Activated CD8-positive, alpha-beta memory T cell treated with anti-CD3 and anti-CD28 coated beads, Interleukin-2, amount 10 ng/mL, durations not matched to agents 7 days and 5 days (primary cell): ENCODE measurements at places on chromosomes 2 and 18. TPM values are rescaled to one million over a fixed set of nuclear protein-coding genes. Genes with fewer than 3 reads are reported as not detected.

Gene ST8SIA5
- total RNA-seq, result not detected

- no peaks in the 10 kb centered on the region for H3K4me1 ChIP-seq
- H3K27ac ChIP-seq, result no peak overlapping the region
- no peaks in the 10 kb centered on the region for H3K36me3 ChIP-seq
- peak; percentile 19 for DNase-seq
- H3K27me3 ChIP-seq, result peaks cover 10% of the 10 kb centered on the region
Observed at GRCh38 chr2:236981701-236982485, 103.8 kb upstream of the COPS8 start.

Gene ATP8B1
- not detected for total RNA-seq

DNA sequence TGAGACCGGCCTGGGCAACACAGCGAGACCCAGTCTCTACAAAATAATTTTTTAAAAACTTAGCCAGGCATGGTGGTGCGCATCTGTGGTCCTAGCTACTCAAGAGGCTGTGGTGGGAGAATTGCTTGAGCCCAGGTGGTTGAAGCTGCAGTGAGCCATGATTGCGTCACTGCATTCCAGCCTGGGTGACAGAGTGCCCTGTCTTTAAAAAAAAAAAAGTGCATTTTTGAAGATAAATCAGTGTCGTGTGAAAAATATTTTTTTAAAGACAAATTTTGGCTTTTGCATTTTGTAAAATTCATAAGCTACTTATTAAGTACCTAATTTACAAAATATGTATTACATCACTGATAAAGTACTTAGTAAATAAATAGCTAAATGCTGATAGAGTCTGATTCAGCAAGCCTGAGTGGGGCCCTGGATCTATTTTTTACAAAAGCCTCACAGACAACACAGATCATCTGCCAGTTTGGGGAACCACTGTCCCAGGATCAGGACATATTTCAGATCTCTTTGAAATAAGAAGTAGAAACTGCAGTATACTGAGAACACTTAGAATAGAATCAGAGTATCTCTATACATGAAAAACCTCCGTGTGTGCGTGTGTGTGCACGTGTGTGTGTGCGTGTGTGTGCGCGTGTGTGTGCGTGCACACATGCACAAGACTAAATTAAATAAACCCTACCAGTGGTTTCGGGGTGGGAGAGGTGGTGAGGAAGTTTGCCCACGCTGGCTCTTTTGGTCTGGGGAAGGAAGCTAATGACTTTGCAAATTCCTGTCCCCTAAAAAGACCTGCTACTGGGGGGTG lies 61.6 kb downstream of the AAK1 start:
- peaks cover 74% of the 10 kb centered on the region for H3K4me1 ChIP-seq
- DNase-seq, result peak; percentile 60
- H3K36me3 ChIP-seq, result peaks cover 10% of the 10 kb centered on the region
- H3K27me3 ChIP-seq, result no peaks in the 10 kb centered on the region
- H3K4me3 ChIP-seq, result peak overlapping the region; percentile 57

GRCh38 chr18:77157312-77157711 lies 24.7 kb upstream of the MBP start:
- H3K27me3 ChIP-seq, result peaks cover 10% of the 10 kb centered on the region
- H3K4me3 ChIP-seq, result no peak overlapping the region
- no peak overlapping the region for H3K27ac ChIP-seq
- no peaks in the 10 kb centered on the region for H3K36me3 ChIP-seq
- peaks cover 4% of the 10 kb centered on the region for H3K4me1 ChIP-seq
- no peak for DNase-seq

DNA sequence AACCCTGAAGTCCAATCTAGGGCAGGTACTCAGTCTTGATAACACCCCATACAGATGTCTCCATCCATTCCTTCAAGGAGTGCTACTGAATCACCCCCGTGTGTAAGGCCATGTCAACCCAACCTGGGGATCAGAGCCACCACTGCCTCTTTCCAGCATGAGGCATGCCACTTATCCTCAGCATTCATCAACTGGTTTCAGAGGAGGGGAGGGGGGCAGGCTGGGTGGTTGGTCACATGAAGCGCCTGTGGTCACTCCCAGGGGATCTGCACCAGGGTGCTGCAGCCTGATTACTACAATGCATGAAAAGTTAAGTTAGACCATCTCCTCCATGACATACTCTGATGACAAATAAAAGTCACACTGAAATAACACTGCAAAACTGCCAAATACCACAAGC lies 65.0 kb downstream of the UXS1 start:
- no peak overlapping the region for H3K27ac ChIP-seq
- H3K4me3 ChIP-seq, result no peak overlapping the region
- no peaks in the 10 kb centered on the region for H3K27me3 ChIP-seq
- no peak for DNase-seq
- peaks cover 23% of the 10 kb centered on the region for H3K4me1 ChIP-seq
